ENCODE measurements at places on chromosomes 1 and 21.

GRCh38 chr1:193979219-193979618 lies 792.8 kb upstream of the B3GALT2 start:
- DNase-seq: no peak

- DNase-seq: no peak
Measured at GRCh38 chr1:161709373-161709772, 2.3 kb downstream of the FCRLA start.

- peak; percentile 26 for DNase-seq
Measured at GRCh38 chr1:41735631-41736260, 183.0 kb downstream of the HIVEP3 start.

GRCh38 chr1:222817529-222817928 lies 2.7 kb downstream of the DISP1 start:
- DNase-seq: peak; percentile 78

GRCh38 chr1:156075162-156075561 lies 7.1 kb downstream of the MEX3A start:
- no peak for DNase-seq

DNA sequence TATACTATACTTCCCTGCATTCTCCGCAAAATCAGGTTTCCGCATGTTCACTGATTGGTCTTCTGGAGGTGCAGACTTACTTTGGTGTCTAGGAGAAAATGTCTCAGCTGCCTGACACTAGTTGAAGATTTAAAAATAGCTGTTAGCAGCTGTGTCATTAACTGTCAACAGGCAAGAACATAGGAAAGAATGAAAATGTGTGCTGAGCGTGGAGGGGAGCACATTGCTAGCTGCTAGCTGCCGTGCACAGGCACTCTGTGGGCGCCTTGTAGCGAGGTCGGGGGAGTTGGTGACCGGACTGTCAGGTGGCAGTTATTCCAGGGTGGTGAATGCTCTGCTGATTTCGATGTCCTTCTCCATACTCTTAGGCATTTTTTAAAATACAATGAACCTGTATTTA lies 5.2 kb downstream of the FAAH start:
- no peak for DNase-seq

GRCh38 chr1:24849672-24850295 lies 80.3 kb downstream of the RUNX3 start:
- peak; percentile 38 for DNase-seq

DNA sequence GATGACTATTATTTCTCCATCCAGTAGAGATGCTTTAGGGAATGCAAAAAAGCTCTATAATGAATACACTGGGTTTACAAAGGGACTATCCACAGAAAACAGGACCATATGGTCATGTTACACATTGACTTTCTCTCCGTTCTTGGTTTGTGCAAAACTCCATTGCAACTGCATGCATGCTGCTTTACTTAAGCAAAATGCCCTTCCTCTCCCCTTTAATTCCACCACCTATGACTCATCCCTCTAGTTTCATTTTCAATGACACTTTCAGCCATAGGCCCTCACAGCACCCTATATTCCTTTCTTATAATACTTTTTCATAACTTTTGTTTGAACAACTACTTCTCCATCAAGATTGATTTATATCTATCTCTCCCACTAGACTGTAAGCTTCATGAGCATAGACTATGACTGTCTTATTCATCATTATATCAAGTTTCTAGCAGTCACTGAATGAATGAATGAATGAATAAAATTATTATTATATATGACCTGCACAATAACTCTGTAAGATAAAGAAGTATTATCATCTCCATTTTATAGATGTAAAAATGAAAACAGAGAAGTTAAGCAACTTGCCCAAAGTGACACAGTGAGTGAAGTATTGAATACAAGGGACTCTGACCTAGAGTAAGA lies 248.9 kb downstream of the PLPP3 start:
- DNase-seq: peak; percentile 62
